LNCaP clone FGC (cell line): ENCODE measurements at places on chromosomes 12 and 14.

DNA sequence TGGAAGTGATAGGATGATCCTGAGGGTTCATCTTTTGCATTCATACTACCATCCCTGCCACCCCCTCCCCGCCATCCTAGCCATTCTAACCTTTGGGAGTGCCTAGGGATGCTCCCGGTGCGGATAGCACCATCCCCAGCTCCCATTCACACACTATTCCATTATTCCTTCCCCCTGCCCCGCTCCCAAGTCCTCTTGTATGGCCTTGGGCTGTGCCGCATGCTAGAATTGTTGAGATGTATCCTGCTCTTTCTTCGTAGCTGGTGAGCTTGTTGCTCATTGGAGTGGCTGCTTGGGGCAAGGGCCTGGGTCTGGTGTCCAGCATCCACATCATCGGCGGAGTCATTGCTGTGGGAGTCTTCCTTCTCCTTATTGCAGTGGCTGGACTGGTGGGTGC, 644 bp downstream of the TSPAN31 start:
- DNase-seq = no peak

DNA sequence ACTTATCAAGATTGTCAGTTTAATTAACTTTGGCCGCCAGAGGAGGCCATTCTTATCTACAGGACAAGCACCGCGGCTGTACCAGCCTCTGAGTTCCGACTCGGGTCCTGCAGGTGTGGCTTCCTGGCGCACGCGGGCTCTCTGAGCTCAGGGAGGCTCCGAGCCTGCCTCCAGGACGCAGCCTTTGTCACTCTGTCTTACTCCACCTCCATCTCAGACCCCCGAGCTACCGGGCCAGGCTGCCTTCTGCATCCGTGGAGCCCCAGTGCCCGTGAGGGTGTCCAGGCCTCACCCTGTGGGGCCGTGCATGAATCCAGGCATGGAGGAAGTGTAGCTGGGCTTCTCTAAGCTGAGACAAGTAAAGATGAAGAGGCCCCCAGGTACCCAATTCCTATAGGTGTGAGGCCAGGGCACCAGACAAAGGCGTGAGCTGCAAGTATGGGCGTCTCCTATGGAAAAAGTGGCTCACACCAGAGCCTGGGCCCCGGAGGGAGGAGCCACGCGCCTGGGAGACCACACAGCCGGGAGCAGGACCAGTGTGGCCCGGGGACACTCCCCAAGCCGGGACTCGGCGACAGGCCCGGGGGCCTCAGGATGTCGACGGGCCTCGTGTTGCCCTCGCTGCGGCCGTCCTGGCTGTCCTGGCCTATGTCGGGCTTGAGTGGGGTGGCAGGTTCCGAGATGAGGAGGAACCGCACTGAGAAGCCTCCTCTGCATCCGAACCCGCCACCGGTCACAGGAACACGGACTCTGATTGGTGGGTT, 42.8 kb downstream of the NOC4L start:
- no peak for DNase-seq

- DNase-seq = no peak
These were observed 3.3 kb upstream of the TMEM117 start for GRCh38 chr12:43832463-43833168.

DNA sequence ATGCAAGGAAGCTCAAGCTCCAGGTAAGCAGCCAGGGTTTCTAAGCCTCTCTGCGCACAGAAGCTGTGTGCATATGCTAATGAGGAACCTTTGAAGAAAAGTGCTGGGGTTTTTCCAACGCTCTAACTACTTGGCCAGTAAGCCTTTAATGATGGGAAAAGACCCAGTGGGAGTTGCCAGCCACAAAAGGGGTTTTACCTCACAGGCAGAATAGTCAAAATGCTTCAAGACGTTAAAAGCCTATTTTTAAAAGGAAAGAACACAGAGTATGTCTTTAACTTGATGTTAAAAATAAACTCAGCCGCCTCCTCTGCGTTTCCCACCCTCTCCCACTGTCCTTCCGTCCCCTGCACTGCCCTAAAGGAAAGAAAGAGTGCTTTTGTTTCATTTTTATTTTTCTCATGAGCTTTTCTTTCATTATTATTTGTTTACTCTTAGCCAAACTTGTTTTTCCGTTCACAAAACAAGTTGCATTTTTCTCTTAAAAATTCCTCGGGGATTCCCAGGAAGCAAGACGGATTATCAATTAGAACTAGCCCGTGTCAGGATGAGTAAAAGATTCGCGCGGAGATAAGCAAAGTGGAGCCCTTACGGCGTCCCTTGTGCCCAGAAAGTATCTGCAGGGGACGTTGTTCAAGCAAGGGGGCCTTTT, 209.8 kb upstream of the NUDT4 start:
- DNase-seq = peak; percentile 54

GRCh38 chr12:70762000-70762399, 124.8 kb upstream of the PTPRB start:
- no peak for DNase-seq

- no peak for DNase-seq
These were observed 116.4 kb downstream of the NUBPL start for GRCh38 chr14:31677630-31678029.

GRCh38 chr12:115697340-115697739, 580.2 kb downstream of the MED13L start:
- DNase-seq = no peak

DNA sequence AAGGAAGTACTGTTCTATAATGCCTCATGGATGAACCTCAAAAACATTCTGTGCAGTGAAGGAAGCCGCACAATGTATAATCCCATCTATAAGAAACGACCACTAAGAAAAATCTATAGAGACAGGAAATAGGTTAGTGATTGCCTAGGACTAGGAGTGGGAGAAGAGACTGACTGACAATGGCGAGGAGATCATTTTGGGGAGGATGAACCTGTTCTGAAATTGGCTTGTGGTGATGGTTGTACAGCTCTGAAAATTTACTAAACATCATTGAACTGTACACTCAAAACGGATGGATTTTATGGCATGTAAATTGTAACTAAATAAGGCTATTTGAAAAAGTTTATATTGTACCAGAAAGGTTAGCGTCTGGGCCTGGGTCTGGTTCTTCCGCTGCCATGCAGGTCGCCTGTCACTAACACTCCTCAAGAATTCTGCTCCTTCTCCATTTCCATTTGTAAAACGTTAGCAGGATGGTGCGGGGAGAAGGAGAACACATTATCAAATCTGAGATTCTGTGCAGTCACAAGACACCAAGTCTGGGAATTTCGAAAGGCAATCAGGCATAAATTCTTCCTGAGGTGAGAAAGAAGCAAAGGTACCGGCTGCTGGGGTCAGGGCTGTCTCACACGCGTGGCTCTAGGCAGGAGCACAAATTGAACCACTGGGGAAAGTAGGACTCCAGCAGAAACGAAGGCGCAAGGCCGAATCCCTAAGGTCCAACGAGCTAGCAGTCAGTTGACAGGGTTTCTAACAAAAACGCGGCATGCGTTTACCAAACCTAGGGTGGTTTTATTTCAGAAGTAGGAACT, 845 bp upstream of the COCH start:
- no peak for DNase-seq

DNA sequence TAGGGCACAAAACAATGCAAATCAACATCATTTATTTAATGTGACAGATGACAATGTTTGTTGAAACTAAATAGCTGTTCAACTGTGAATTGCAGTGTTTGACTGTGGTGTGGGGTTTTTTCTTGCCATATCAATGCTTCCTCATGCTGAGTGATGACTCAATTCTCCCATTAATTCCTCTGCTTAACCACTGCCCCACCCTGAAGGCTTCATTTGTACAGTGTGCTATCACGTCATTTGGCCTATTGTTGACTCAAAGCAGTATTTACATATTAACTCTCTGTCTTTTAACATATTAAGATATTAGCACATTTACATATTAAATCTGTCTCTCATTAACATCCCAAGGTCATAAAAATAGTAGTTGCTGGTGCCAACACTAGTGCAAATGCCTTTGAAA, 164.8 kb upstream of the NRXN3 start:
- DNase-seq = no peak

- DNase-seq = no peak
These were observed 161.2 kb downstream of the NTF3 start for GRCh38 chr12:5593086-5593485.

DNA sequence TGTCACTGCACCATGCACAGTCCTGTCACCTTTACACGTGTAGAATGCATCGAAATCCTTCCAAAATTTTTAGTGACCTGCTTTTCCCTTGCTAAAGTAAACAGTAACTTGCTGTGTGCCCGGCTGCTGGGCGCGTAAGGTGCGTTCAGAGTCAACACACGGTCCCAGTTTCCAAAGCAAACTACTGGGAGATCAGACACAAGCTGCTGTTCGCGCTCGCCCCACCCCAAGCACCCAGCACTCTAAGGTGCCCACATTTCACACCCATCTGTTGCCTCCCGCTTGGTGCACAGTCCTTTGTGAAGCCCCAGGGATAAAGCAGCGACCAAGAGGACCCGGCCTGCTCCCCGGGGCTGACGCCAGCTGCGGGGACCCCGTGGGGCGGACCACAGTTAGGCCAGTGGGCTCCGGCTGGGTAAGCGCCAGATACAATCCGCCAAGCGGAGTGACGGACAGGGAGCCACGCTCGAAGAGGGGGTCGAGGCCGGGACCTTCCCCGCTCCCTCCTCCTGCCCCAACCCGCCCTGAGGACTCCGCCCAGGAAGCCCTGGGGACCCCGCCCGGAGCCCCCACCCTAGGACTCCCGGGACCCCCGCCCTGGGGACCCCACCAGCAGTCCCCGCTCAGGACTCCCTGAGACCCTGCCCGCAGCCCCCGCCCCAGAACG, 633 bp downstream of the STX2 start:
- no peak for DNase-seq

GRCh38 chr12:7369274-7369729, 65.4 kb downstream of the ACSM4 start:
- peak; percentile 40 for DNase-seq

DNA sequence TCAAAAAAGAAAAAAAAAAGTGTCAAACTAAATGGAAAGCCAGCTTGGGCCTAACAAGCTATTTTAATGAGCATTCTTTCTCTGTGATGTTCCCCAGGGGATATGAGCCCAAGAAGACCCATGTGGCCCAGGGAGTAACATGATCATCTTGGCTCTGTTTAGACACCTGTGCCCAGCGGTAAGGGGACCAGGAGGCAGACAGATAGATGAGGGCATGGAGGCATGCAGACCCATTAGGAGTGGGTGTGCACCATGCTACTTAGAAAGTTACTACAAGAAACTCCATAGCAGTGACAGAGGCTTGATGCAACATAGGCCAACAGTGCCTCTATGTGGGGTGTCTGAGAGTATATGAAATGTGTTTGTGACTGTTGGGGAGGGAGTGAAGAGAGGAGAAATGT, 3.1 kb upstream of the CREBL2 start:
- no peak for DNase-seq

DNA sequence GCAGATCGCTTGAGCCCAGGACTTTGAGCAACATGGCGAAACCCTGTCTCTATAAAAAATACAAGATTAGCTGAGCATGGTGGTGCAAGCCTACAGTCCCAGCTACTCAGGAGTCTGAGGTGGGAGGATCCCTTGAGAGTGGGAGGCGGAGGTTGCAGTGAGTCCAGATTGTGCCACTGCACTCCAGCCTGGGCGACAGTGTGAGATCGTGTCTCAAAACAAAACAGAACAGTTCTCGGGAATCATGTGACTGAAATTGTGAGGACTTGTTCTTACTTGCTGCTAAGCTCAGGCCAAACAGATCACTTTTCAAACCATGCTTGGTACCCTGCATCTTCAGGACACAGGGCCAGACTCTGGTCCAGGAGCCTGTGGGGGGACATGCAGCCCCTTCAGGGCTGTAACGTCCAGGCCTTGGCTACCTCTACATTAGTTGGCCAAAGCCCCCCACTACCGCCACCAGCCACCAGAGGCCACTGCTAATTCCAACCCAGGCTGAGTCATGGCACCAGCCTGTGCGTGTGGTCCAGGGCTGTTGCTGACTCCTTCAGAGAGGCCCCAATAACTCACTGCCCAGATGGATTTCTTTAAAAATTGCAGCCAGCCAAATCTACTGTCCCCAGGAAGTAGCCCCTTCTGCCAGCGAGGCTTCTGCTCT, 33.4 kb upstream of the SYNDIG1L start:
- DNase-seq = no peak

DNA sequence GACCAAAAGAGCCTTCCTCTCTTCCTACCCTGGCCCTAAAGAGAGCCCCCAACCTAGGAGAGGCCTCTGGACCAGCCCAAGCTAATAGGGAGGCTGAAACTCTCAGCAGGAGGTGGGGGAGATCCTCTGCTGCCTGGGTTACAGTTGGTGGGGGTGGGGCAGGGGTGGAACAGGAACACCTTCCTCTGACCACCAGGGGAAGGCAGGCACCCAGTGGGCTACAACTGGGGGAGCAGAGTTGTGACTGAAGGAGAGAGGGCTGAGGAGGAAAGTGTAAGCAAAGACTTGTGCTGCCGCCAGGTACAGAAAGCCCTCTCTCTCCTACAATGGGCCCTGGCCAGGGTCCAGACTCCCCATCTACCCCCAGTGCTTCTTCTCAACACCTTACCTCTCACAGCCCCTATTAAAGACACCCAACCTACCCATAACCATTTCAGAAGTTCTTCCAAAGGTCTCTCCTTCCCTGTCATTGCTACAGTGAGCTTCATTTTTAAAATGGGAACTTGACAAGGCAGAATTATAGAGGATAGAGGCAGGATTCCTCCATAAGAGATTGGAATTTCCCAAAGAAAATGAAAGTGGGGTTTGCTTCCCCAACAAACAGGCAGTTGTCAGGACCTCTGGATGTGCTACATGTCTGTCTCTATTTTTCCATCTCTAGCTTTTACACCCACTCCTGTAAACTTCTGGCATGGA, 1.4 kb downstream of the MYO1A start:
- no peak for DNase-seq

- no peak for DNase-seq
These were observed 87.4 kb downstream of the LRIG3 start for GRCh38 chr12:58832920-58833319.

DNA sequence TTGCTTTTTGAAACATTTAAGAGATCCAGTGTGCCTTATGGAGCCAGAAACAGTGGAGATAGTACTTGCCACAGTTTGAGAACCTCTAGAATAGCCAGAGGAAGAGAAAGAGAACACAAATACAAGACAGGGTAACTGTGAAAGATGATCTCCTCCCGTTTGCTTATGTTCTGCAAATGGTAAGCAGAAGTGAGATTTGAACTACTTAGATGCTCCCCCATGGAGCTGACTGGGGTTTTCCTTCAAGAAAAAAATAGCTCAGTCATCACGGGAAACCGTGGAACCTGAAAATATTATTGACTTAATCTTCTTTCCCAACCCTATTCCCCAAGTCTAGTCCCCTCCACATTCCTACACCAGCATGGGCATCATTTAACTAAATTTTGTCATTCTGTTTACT, 87.1 kb downstream of the KIF21A start:
- no peak for DNase-seq

GRCh38 chr12:112852810-112853209, 54.0 kb upstream of the OAS1 start:
- DNase-seq = no peak

- no peak for DNase-seq
These were observed 39.2 kb upstream of the EEA1 start for GRCh38 chr12:92968176-92968813.

GRCh38 chr12:81758421-81759189, 545 bp downstream of the PPFIA2 start:
- no peak for DNase-seq

GRCh38 chr12:114625294-114625851, 58.6 kb downstream of the TBX3 start:
- DNase-seq = peak; percentile 58

GRCh38 chr14:20499108-20499507, 6.2 kb upstream of the RNASE10 start:
- no peak for DNase-seq
